ENCODE measurements at places on chromosomes 12 and 14.

DNA sequence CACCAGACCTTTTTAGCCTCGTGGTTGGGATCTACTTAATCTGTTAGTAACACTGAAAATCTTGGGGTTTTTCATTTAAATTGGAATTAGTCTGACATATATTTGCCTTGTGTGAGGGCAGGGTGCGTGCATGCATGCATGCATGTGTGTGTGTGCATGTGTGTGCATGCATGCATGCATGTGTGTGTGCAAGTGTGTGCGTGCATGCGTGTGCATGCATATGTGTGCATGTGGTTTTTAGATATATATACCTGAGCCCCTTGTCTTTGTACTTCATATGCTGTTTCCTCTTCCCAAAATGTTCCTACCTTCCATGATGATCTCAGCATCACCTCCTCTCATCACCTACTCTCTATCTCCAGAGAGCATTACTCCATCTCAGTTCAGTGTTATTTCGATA, 66.3 kb upstream of the BCL11B start:
- DNase-seq, result no peak

DNA sequence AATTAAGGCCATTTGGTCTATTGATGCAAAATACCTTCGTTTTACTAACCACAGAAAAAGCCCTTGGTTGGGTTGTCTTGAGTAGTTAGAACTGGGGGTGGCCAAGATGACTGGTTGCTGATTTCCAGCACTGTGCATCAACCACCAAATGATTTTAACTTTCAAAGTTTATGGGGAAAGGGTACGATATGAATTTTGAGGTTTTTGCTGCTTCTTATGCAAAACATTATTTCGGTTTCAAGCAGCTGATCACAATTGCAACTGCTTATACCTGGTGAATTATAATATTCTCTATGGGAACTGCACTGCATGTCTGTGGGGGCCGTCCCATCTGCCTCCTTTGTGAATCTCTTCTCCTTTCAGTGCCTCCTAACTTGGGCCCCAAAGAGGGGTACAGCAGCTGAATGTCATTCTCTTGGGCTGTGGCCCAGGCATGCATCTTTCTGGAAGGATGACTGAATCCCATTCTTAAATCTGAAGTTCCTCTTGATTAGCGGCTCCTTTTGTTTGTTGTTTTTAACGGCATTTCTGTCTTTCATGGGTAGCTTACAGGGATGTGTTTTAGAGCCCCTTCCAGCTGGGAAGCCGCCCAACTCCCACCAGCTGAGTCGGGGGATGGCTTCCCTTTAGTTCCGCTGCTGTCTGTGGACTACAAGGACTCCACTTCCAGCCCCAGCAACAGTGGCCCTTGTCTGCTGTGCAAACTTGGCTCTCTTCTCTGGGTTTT, 479.8 kb downstream of the ZFP36L1 start:
- DNase-seq, result no peak

DNA sequence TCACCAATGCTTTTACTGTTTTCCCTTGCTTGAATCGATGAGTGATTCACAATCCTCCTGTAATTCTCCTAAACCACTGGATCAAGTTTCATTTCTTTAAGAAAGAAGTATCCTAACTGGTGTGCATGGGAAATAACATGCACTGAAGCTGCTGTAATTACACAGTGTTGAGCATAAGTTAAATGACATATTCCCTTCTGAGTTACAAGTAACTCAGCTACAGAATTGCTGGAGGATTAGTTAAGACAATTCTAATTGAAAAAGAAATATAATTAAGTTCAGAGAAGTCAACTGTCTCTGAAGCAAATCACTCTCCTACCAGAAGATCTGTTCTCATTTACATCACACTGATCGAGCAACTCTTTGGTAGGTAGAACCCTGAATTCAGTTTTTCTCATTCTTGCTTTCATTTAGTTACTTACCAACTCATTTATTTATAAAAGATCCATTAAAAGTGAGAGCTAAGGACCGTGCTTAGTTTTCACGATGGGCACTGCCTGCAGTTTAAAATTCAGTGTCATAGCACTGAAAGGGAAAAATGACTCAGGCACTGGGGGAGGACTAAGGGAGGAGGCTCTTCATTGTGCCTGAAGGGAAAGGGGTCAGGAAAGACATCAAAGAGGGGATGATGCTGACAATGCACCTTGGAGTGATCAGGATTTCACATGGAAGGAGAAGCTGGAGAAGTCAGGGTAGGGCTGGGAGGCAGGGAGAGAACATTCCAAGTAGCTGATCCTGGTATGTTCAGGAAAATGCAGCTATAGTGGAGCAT, 327.2 kb downstream of the EMP1 start:
- no peak for DNase-seq

DNA sequence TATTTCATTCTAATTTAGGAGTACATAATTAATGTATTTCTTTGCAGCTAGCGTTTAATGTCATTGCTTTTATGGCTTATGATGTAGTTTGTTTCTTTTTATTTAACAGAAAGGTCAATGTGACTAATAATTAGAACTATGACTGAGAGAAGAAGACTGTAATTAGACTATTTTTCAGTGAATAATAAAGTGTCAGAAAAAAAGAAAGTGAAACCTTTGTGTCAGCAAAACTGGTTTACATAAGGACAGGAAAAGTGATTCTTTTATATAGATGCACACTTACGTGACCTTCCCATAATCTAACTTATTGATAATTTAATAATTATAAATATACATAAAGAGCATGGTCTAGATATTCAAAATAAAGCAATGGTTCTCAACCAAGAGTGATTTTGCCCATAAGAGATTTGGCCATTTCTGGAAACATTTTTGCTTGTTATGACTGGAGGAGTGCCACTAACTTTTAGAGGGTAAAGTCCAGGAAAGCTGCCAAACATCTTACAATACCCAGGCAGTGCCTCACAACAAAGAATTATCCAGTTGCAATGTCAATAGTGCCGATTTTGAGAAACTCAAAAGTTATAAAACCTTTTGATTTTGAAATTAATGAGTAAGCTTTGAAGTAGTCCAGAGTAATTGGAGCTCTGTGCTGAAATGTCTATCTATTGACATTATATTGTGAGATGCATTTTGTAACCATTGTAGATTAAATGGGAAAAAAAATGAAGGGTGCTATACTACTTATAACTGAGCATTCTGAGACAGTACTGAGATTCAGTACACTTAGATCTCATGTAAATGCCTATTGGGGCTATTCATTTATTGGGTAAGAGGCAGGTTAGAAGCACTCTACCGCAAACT, 227.1 kb downstream of the C12orf50 start:
- DNase-seq, result peak; percentile 60

- DNase-seq, result no peak
Measured at GRCh38 chr12:101181776-101182175, 28.3 kb downstream of the SLC5A8 start.

GRCh38 chr14:54785778-54786770, 116.6 kb downstream of the GCH1 start:
- DNase-seq, result no peak

DNA sequence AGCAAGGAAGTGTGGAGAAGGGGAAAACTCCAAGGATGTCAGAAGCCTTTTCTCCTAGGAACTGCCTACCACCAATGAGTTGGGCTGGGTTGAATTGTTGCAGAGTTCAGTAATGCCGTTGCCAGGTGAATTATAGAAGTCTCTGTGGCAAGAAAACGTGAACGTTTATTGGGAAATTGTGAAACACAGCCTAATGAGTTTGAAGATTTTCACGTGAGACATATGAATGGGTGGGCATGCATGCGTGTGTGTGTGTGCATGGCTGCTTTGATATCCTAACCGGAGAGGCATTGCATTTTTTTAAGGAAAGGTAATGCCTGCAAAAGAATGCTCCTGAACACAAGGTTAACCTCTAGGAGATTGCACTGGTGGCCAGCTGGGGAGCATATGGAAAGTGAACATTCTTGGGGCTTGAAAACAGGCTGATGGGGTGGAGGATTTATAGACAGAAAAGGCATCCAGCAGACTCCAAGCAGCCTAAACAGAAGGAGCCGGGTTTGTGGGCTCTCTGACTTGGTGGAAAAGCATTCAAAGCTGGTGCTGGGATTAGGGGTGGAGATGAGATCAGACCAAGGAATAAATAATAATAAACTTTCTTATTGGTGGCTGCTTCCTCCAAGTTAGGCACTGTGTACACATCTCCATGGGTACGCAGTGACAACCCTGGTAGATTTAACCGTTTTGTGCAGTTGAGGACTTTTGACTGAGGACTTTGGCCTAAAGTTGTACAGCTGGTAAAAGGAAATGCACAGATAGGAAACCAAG, 67.8 kb downstream of the NTF3 start:
- no peak for DNase-seq

DNA sequence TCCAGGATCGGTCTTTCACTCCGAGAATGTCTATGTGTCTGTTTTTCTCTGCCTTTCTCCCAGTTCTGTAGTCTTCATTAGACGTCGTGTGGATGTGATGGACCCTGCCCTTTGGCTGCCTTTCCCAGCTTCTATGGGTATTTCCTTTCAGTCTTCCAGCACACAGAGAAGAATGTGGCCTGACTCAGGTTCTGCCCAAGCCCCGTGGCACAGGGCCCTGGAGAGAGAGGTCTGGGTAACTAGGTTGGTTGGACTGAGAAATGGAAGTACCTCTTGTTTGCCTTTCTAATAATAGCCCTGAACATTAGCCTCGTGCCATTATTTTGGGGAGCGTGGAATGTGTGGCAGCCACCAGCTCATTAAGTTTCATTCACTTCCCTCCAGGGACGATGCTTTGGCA, 3.8 kb downstream of the FOXJ2 start:
- no peak for DNase-seq

DNA sequence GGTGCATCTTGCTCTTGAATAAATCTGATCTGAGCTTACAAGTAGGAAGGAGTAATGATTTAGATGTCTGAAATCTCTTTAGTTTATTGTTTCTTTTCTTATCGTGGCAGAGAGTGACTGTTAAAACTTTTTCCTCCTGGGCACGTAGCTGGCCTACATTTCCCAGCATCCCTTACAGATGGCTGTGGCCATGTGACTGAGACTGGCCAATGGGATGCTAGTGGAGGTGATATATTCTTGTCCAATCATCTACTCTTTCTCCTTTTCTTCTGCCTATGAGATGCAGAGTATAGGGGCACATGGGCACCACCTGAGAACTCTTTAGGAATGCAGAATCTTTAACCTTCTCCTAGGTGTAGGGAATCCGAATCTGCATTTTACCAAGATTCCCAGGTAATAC, 237.3 kb downstream of the RGS6 start:
- DNase-seq, result no peak

DNA sequence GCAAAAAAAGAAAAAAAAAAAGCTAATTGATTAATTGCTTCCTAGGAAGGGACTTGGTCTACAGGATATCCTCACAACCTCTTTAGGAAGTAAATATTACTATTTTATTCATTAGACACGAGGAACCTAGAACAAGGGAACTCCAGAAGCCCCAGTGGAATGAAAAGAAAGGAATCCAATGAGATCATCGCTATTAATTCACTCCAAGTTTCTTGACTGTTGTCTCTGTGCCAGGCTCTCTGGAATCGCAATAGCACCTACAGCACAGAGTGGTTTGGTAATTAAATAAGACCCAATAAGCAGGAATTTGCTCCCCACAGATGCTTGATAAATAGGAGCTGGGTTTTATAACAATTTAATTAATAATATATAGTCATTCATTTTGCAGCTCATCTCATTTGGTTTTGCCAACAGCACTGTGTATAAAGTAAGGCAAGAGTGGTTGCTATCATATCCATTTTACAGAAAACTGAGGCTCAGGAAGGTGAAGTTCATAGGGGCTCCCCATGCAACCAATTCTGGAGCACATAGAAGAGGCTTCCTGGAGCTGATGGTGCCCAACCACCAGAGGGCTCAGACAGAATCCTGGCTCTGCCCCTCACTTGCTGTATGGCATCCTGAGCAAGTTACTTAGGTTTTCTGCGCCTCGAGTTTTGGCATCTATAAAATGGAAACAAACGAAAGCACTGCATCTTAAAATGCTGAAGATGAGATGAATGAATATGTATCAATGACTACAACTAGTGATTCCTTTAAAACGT, 420.2 kb downstream of the MED13L start:
- no peak for DNase-seq

DNA sequence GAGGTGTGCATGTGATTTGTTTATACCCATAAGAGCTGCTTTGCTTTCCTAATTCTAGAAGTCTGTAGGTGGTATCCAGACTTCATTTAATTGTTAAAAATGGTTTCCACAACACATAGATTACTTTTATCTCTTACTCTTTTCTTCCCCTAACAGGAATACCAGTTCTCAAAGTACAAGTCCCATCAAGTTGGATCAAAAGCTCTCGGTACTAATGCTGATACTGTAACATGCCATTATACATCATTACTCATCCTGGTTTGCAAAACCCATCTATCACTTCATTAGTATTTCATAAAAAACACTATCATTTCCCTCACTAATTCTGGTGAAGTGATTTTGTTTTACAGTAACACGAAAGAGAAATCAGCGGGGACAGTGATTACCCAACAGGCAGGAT, 94.3 kb downstream of the PPP2R5E start:
- no peak for DNase-seq

DNA sequence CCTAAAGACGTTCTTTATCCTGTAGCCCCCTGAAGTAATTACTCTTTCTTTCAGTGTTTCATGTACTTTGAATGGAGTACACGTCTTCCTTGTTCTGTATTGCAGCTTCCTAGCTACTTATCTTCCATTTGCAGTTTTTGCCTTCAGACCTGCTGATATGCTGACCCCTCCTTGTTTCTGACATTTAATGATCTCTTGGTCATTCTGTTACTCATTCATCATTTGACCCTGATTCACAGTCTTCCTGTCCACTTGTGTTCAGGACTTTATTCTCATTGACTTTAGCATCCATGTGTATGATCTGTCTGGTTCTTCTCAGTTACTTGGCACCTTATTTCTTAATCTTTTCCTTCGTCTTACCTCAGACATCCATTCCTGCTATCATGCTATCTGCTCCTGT, 22.2 kb downstream of the CPSF2 start:
- DNase-seq, result no peak

GRCh38 chr12:112352921-112353320, 29.3 kb downstream of the HECTD4 start:
- DNase-seq, result peak; percentile 35

DNA sequence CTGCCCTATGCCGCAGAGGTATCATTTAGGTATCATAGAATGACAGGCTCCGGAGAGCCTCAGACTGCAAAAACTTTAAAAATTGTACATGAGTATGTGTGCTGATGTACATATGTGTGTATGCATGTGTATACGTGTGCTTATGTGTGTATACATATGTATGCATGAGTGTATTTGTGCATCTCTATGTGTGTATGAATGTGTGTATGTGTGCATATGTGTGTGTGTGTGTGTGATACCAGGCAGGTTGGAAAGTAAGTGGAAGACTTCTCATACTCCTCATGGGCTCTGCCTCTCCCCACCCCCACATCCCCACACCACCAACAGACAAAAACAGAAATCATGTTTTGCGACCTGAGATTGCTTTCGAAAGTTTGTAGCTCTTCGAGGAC, 621 bp upstream of the TMEM117 start:
- DNase-seq, result no peak

GRCh38 chr12:62210422-62210821, 49.8 kb upstream of the USP15 start:
- peak; percentile 64 for DNase-seq
